ENCODE measurements at places on chromosomes 16 and 17. TPM values are rescaled to one million over a fixed set of nuclear protein-coding genes. Genes with fewer than 3 reads are reported as not detected.
A peak's percentile ranks its signal among the peaks of the same experiment; 100 is the strongest.

Gene TMEM106A
- total RNA-seq, result 10.6 TPM

Gene LRRC36
- 1.1 TPM for total RNA-seq

DNA sequence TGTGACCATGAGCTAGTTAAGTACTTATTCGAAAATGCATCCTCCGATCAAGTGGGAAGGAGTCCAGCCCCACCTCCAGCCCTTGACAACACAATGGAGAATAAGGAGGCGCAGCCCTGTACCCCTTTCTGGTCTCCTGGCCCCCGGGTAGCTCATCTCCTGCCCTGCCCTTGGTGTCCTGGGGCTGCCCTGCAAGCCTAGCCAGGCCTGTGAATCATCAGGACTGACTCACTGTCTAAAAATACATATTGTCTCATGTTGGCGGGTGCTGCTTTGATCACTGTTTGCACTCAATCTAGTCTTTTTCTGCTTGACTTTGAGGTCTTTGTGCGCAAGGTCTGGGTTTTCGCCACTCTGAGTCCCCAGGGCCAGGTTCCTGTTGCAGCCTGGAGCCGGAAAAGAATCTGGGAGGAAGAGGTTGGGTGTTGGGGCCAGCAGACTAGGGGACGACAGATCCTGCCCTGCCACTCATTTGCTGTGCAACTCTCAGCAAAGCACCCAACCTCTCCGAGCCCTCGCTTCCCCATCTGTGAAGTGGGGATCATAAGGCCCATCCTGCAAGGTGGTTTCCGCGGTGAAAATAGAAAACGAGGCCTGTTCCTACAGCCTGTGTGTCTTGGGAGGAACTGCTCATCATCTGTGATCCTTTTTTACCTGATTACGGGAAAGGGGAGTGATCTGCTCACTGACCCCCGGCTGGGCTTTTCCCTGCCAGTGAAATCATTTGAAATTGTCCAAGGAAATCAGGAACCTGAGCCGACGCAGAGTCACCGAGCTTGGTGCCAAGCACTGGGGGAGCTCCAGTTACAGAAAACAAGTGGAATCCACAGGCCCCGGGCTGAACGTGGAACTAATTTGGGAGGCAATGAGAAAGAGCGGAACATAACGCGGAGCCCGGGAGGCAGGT is 230.4 kb downstream of the PARN start:
- DNase-seq, result no peak

DNA sequence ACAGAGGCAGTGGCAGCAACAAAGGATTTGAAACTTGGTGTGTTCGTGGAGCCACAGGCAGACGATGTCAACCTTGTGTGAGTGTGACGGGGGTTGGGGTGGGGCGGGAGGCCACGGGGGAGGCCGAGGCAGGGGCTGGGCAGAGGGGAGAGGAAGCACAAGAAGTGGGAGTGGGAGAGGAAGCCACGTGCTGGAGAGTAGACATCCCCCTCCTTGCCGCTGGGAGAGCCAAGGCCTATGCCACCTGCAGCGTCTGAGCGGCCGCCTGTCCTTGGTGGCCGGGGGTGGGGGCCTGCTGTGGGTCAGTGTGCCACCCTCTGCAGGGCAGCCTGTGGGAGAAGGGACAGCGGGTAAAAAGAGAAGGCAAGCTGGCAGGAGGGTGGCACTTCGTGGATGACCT is 25.5 kb downstream of the STH start:
- no peak for DNase-seq

- no peak for DNase-seq
Measured at GRCh38 chr17:39351508-39351907, 49.9 kb downstream of the FBXL20 start.

Gene SLFN12L
- 35.9 TPM for total RNA-seq

DNA sequence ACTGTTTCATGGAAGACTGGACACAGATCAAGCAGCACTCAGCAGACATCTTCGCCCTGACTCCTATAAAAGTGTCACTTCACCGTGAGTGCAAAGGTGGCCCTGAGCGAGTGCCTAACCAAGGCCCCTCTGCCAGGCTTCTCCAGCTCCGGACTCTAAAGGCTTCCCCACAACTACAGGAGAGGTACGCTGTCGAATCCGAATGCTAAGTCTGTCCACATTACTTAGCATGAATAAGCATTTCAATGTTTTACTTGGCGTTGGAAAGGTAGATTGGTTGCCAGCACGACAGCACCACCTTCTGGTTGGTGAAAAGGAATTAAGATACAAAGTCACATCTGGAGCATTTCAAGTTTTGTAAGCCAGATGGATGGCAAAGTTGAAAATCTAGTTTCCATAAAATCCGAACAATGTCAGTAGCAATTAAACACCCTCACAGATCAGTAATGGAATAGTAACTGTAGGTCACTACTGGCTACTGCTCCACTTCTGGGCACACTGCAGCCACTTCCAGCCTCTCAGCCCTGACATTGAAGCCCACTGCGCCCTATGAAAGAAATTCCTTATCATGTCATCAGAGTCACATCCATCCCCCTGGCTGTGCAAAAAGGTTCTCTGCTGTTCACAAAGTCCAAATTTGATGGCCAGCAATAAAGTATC is 100.9 kb downstream of the PARN start:
- DNase-seq, result peak; percentile 41

- DNase-seq, result no peak
Measured at GRCh38 chr17:74631468-74632450, 8.2 kb upstream of the CD300E start.

DNA sequence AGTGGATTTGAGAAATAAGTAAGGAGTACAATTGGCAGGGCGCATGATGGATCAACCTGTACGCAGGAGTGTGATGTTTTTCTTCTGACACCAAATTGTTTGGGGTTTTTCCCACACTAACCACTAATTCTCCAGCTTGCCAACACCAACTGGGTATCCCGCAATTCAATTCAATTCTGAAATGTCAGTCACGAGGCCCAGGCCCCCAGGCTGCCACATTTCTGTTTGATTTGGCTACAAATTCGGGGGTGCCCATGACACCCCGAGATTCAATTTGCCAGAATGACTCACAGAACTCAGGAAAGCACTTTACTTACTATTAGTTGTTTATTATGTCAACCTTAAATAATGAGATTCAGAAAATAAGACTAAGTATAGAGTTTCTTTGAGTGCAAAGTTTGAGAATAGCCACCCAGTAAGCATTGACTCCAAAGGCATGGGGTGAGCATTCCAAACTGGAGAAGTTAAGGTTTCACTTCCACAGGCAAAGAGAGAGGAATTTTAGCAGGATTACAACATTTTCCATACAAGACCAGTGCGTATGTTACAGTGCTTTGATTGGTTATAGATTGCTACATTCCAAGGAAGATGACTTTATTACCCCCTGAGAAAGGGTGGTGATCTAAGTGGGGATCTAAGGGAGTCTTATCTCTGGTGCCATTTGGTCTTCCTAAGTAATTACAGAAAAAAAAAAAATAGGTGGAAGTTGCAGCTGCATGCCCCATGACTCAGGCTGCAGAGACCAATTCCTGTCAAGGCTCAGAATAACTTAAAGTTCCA is 11.5 kb downstream of the SLC46A1 start:
- DNase-seq, result no peak

Gene WDR45B
- total RNA-seq, result 60.3 TPM
